Sigmoid colon (tissue), 7 donors: ENCODE measurements at places on chromosomes 3 and 15. TPM values are rescaled to one million over a fixed set of nuclear protein-coding genes. Genes with fewer than 3 reads are reported as not detected.

- no peak for DNase-seq
These were observed 126.9 kb upstream of the SLC7A14 start for GRCh38 chr3:170712798-170713197.

GRCh38 chr15:49824775-49825099 lies 203.9 kb downstream of the DTWD1 start:
- no peak for DNase-seq

GRCh38 chr3:101036676-101037075 lies 43.5 kb upstream of the ABI3BP start:
- no peak for DNase-seq

DNA sequence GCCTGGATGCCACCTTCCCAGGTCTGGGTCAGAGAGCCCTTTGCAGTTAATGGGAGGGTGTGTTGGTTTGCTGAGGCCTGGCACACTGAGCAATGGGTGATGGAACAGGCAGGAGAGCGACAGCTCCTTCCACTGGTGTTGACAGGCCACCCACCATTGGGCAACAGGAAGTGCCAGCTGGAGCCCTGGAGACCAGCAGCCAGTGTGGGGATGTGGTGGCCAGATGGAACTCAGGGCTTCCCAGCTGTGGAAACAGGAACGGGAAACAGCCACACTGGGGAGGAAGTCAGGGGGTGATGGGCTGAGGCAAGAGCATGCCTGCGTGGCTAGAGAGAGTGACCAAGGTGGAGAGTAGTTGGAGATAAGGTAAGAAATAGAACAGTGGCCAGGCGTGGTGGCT lies 9.3 kb downstream of the PSTPIP1 start:
- DNase-seq, result peak; percentile 84

GRCh38 chr15:33813891-33814290 lies 154.4 kb upstream of the CHRM5 start:
- DNase-seq, result no peak

DNA sequence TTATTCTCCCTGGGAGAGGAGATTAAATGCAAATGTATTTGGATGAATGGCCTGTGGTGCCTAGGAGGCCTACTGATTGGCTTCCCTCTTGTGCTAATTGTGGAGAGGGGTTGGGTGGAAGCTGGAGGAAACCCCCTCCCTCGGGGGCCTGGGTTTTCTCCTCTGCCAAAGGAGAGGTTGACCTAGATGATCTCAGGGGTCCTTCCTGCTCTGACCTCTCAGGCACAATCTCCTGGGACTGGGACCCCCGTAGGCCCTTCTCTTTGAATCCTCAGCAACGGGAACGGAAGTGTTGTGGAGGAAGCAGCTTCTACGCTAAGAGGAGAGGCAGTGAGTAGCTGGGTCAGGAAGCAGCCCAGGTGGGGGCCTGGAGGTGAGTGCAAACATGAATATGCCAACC lies 40.5 kb upstream of the MAGEF1 start:
- no peak for DNase-seq

- no peak for DNase-seq
These were observed 42.5 kb upstream of the UBE3A start for GRCh38 chr15:25481208-25481859.

DNA sequence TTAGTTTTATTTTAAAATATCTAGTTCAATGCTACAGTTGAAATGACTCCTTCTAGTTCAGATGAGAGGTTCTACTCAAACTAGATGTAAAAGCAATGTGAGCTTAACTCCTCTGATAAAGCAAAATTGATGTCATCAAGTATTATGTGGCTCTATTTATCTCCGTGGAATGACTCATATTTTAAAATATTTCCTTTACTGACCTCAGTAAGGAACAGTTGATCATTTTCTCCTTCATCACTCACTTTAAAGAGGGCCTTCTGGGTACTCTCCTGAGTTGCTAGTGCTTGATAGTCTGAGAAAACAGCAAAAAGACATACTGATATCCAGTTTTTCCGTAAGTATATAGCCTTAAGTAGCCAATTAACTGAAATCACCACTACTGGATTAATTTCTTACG lies 1099.3 kb downstream of the ROBO2 start:
- no peak for DNase-seq

DNA sequence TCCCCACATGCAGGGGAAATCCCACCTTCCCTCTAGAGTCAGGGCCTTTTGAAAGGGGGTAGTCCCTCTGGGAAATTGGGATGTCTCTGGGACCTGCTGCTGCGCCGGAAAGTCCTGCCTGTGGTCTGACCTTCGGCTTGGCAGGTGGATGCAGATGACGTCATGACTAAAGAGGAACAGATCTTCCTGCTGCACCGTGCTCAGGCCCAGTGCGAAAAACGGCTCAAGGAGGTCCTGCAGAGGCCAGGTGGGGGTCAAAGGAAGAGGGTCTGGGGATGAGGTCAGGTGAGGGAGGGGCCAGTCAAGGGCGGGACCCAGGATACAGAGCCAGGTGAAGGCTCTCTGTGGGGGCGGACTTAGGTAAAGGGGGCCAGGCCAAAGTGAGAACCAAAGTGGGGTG lies 16.2 kb downstream of the PTH1R start:
- no peak for DNase-seq

- DNase-seq, result no peak
These were observed 114.6 kb downstream of the TUSC7 start for GRCh38 chr3:116824208-116824607.

- no peak for DNase-seq
These were observed 55.0 kb downstream of the GOLIM4 start for GRCh38 chr3:168040607-168041208.

The EAF2 gene
- total RNA-seq, result 6.4 TPM

The CACNA1D gene
- total RNA-seq, result 9.7 TPM

The SENP8 gene
- total RNA-seq, result 1.8 TPM

The ELL3 gene
- total RNA-seq, result 6.4 TPM
